ENCODE measurements at places on chromosomes 4 and X.
A peak's percentile ranks its signal among the peaks of the same experiment; 100 is the strongest.

GRCh38 chrX:125439194-125439849 is 119.7 kb downstream of the TEX13C start:
- DNase-seq, result no peak

- DNase-seq, result no peak
Observed at GRCh38 chrX:38816155-38816554, 14.9 kb downstream of the MID1IP1 start.

- DNase-seq, result peak; percentile 7
Observed at GRCh38 chr4:76147454-76148141, 599 bp downstream of the NUP54 start.

DNA sequence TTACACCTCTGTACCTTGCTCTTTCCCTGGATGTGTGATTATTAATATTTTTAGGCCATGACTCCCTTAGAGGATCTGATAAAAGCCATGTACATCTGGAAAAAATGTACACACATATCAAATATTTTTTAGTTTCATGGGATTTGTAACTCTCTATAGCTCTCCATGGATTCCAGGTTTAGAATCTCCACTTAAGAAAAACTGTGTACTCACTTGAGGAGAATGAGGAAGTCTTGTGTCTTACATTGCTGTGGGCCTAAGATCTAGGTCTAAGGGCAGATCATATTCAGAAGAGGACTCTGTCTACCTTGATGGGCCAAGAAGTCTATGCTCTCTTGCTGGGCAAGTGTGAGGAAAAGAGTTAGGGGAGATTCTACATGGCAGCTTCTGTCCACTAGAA is 98.0 kb downstream of the RRAGB start:
- no peak for DNase-seq

GRCh38 chrX:25897758-25898157 is 240.4 kb upstream of the MAGEB18 start:
- no peak for DNase-seq

- no peak for DNase-seq
Observed at GRCh38 chrX:107878106-107878505, 52.4 kb downstream of the MID2 start.

GRCh38 chr4:142984871-142985585 is 138.9 kb upstream of the INPP4B start:
- no peak for DNase-seq

DNA sequence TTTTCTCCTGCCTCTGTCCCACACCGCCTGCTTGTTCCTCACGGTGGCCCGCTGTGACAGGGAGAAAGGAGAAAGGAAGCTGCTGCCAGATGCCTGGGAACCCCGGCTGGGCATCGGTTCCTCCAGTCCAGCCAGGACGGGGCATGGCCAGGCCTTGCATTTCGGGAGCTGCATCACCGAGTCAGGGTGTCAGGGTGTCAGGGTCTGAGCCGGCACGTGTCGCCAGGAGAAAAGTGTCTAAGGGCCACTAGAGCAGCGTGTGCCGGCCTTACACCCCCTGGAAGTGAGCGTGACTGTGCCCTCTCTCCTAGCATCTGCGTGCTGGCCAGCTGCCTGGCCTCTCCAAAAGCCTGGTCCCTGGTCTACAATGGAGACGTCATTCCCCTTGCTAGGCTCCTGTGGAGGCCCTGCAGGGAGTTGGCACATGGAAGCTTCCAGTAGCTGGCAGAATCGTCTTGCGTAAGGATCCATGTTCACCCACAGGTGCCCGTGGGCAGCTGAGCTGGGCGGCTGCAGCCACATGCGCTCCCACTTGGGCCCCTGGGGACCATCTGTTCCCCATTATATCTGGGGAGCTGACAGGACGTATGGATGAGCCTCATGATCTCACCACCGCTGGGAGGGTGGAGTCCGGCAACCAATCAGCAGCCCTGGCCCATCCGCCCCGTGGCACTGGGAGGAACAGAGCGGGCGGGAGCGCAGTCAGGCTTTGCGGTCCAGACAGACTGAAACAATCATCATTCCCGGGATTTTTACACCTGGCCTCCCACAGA is 39.9 kb upstream of the HMX1 start:
- no peak for DNase-seq

DNA sequence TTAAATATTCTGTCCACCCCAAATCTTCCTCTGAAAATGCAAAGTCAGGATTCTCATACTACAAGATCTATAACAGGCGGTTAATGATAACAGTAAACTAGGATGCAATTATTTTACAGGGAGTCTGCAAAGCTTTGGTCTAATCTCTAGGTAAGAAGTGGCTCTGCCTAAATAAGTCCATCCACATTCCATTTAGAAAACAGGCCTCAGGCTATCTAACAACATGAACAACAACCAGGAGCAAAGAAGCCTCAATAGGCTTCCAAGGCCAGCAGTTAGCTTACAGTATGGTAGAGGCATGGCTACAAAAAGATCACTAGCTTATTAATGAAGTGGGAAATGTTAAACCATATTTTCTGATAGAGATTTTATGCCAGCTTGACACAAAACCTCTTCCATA is 6.4 kb downstream of the MAB21L2 start:
- DNase-seq, result no peak

DNA sequence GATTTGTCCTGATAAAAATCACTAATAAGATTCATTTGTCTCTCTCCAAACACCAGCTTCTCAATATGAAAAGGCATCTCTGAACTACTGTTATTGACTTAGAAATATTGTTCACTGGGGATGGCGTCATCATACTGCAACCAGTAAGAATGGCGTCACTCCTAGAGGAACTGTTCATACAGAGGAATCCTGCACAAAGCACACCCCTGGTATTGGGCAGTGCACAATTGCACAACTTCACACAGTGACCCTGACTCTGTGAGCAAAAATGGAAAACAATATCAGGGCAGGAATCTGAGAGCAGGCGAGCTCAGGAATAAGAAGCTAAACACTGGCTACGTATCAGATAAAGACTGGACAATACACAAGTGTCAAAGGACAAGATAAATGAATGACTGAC is 66.7 kb upstream of the PNPLA4 start:
- DNase-seq, result no peak

DNA sequence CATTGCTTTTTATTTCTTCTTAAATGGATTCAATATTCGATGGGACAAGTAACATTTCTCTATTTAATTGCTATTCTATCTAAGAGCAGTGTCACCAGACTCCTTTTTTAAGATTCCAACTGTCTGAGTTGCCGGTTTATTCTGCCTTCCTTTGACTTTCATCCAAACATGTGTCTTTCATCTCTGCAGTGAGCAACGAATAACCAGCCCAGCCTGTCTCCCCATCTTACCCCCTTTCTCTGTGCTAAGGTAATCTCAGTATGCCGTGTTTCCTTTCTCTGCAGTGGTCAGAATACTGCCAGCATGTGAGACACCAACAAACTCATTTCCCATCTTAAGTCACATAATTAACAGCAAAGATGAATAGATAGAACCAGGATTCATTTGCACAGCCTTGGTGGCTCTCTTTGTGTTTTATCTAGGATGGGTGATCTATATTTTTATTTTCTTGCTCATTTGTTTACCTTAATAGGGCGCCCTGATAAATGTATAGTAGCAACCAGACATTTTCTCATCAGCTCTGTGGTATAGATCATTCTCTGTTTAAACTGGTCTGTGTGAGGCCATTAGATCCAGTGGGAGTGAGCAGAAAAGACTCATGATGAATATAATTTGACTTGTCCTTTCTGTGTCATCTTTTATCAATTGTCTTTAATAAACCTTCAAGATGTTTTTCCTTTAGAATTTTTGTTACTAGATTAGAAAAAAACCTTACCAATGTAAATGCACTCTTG is 394.8 kb upstream of the IGFBP7 start:
- no peak for DNase-seq

GRCh38 chrX:154373340-154374306 is 811 bp downstream of the FLNA start:
- DNase-seq, result no peak

GRCh38 chrX:143788265-143788664 is 67.7 kb upstream of the SPANXN2 start:
- no peak for DNase-seq

DNA sequence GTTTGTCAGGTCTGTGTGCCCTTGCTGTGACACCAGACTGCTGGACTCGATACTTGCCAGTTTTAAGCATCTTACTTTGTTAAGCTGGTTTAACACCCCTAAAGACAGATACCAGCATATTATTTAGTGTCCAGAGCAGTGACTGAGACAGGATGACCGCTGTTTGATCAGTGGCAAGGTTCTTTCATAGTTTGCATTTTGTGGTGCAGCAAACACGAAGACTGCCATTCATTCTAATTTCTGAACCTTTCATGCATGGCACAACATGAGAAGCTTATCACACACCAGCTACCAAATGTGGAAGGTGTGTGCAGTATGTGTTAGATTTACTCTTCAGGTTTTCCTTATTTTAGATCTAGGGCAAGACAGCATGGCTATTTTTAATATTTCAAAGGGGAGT is 28.2 kb downstream of the JADE1 start:
- no peak for DNase-seq

DNA sequence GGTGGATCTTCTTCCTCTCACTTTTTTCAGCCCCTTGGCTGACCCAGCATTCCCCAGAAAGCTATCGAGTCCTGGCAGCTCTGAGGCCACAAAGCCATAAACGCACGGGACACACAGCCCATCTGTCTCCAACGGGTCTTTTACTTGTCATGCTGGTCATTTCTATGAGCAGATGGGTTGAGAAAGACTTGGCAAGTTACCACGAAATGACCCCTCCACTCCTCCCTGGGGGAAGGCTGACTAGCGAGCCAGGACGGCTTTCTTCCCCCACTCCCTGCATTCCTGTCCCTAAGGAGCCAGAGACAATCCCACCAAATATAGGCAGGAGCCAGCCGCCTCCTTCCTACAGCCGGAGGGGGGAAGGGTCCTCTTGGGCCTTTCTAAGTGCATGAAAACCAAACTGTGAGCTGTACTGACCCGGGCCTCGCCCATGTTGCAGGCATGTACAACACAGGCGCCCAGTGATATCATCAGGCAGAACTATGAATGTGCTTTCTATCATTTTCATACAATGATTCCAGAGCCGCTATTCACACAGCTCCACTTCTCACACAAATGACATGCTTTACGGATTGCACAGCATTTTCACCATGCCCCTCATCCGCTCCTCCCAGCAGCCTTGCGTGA is 28.6 kb downstream of the AFAP1 start:
- no peak for DNase-seq

DNA sequence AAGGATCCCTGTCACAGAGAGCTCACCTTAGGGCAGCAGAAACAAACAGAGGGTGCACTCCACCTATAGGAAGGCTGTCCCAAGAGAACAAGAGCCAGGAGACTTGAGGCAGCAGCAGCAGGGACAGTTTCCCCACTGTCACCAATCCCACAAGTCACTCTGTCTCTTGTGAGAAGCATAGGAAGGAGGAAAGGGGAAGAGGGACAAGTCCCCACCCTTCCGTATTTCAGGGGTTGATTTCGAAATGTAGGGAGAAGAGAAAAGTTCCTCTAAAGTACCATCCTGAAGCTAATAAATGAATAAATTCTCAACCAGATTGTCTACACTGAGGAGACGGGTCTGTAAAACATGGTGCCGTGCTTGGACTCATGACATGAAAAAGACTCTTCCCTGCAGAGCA is 9.5 kb upstream of the TLR8 start:
- DNase-seq, result no peak

- no peak for DNase-seq
Observed at GRCh38 chr4:107213880-107214279, 177.8 kb upstream of the DKK2 start.

DNA sequence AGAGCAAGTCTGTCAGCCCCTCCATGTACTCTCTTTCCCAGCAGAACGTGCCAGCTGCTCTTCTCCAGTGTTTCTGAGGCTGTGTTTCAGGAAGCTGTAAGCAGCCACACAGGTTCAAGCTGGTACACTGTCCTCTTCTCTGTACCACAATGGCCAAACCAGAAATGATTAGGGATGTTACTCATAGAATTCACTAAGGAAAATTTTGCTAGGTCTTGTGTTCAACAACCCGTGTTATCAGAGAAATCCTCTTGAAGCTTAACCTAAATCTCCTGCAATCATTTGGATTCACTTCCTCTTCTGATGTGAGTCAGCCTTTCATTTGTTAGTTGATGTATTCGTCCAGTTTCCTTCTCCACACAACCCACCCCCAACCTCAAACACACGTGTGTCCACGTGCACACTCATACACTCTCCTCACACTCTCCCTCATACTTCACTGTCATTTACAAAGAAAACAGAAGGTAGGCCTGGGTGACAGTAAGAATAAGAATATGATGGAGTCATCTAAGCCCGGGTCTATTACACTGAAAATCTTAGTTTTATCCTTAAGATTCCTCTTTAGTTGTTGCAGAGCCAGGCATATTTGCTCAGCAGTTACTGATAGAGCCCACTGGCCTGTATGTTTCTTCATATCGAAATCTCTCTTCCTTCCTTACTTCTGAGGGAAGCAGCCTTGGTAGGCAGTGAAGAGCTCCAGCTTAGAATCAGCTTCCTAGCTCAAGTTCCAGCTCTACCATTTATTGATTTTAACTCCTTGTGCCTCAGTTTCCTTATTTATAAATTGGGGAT is 63.4 kb downstream of the DCUN1D4 start:
- DNase-seq, result no peak

DNA sequence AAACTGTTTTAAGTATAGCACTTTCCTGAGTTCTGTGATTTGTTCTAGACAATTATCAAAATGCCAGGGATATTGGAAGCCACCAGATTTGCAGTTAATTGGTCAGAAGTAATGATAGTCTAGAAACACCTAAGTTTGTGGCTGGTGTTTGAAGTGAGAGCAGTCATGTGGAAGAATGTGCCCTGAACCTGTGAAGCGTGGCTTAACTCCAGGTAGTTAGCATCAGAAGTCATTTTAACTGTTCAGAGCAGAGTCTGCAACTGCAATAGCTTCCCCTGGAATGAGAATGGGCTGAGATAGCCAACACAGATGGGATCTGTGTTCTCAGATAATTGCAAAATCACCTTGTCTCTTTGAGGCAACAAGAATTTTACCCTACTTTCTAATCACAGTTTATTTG is 255.1 kb upstream of the GK2 start:
- DNase-seq, result no peak

- no peak for DNase-seq
Observed at GRCh38 chr4:21765810-21766407, 182.7 kb downstream of the KCNIP4 start.

DNA sequence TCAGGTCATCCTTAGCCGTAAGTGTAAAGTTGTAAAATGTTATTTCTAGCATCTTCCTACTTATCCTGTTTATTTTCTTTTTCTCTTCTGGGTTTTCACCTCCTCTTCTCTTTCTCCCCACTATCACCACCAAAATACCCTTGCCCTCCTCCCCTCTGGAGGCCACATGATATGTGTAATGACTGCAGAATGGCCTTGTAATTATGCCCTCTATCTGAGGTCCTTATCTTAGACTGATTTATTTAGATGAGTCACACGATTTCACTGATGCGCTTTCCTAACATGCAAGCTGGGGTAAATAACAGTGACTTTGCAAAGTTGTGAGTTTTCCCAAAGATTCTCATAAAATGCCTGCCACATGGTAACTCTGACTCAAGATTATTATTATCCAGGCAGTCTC is 231.8 kb upstream of the GPRIN3 start:
- no peak for DNase-seq

GRCh38 chrX:110086916-110087484 is 84.1 kb downstream of the TMEM164 start:
- DNase-seq, result no peak
